ENCODE measurements at places on chromosomes 4 and X.

GRCh38 chr4:20493761-20494353 is 206.4 kb upstream of the PACRGL start:
- DNase-seq, result no peak

- peak; percentile 81 for DNase-seq
Measured at GRCh38 chr4:81351654-81352445, 119.9 kb downstream of the RASGEF1B start.

- no peak for DNase-seq
Measured at GRCh38 chr4:8646296-8647093, 53.9 kb downstream of the CPZ start.

DNA sequence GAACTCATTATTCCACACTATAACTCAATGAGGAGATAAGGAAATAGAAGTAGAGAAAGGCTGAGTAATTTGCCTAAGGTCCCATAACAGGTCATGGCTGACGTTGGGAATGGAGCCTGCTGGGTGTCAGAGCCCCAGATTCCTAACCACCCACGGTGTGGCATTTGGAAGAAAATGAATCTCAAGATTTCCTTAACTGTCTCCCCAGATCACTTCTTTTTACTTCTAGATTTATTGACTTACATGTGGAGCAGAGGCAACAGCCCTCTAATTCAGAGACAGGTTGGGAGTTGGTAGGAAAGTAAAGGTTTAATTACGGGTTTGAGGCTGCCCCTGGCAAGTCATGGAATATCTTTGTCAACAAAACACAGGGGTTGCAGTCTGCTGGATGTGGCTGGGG is 134.0 kb downstream of the ARHGAP10 start:
- DNase-seq, result no peak

DNA sequence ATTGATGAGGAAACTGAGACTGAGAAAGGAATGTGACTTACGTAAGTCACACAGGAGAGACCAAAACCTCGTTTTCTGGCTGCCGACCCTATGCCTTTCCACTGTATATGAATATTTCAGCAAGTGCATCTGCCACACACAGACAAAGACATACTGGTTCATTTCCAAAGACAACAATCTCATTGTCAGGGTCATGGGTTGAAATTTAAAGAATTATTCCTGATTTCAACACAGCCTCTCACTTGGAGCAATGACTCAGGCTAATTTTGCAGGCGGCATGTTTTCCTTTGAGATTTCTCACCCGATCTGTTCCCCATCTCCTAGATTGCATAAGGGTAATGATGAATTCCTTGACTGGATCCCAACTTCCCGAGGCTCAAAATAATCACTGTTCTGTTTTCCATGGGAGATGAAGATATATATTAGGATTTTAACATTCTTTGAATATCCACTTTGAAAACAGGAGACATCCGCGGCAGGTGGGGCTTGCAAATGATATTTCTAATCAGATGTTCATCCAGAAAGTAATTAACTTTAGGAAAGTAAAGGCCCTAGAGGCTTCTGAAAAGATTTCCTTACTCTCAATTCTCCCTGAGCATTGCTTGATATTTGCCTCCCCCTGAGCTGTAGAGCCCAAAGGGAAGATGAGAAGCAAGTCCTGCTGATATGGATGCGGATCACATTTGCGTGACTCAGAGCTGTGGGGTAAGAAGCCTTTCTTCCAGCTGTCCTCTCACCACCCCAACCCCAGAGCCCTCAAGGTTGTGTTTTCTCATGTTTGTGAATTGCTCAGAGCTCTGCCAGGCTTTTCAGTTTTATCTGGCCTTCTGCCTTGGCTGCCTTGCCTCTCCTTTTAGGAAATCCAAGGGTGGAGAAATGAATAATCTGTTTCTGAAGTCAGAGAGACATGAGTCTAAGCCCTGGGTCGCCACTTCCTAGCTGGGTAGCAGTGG is 361.1 kb upstream of the BOD1L1 start:
- DNase-seq, result no peak

GRCh38 chrX:134622056-134622812 is 36.0 kb downstream of the PLAC1 start:
- peak; percentile 29 for DNase-seq

GRCh38 chr4:70714079-70714887 is 7.5 kb upstream of the RUFY3 start:
- DNase-seq, result no peak

- peak; percentile 5 for DNase-seq
Measured at GRCh38 chr4:53365121-53365485, 758 bp downstream of the SCFD2 start.

DNA sequence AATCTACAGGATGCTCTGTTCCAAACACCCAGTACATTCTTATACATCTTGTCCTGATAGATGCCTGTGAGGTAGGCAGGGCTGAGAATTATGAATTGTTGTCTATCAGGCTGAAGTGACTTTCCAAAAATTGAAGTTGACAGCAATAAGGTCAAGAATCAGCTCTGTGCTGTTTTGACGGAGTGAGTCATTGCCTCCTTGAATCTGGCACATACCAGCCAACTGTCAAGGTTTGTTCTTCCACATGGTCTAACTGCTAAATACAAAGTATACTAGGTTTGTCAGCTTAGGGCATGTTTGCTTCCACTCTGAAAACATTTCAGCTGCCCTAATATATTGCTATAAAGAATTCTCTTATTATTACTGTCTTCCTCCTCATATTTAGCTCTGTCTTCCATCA is 32.3 kb downstream of the SH3RF1 start:
- no peak for DNase-seq

- no peak for DNase-seq
Measured at GRCh38 chr4:94668724-94669123, 89.0 kb upstream of the BMPR1B start.

DNA sequence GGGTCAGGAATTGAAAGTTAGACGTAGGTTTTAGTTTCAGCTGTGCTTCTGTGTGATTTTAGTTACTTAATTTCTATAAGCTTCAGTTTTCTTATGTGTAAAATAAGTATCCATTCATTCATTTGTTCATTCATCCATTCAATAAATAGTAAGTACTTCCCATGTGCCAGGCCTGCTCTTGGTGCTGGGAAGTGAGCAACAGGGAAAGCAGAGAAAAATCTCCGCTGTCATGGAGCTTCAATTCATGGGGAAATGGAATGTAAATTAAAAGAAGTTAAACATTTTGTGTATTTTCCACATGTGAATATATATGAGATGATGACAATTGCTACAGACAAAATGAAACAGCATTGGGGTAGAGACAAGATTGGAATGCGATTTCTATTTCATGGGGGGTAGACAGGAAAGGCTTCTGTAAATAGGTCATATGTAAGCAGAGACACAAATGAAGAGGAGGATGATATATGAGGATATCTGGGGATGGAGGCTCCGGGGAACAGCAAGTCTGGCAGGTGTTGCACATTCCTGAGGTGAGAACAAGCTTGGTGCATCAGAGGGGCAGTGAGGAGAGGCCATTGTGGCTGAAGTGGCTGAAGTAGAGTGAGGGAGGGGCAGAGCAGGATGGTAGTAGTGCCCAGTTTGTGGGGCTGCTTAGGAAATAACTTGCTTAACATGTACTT is 66.2 kb downstream of the FHIP1A start:
- DNase-seq, result no peak
